ENCODE measurements at places on chromosomes 7 and 10.

DNA sequence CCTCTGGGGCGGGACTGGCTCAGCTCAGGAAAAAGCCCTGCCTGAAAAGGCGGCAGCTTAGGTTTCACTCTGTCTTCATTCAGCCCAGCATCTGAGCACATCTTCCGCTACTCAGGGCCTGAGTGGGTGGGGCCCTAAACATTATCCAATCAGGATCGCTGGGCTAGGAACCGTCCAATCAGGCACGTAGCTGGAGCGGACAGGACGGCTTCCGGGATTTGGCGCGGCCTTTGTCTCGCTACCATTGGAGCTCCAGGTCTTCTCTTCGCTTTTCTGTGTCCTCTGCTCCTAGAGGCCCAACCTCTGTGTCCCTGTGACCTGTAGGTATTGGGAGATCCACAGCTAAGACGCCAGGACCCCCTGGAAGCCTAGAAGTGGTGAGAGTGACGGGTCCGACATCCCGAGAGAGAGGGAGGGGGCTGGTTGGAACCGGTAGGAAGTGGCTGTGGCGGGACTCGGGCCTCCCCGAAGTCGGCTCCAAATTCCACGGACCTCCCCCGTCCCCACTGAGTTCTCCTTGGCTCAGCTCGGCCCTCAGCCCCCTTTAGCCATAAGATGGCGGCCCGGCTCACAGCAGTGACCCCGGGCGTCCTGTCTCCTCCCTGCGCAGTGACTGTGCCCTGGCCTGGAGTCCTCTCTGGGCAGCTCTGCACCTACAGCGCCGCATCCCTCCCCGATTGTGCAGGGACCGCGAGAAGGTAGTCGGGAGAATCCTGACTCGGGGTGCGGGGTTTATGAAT is 99.1 kb downstream of the ZNF680 start:
- no peak for DNase-seq

DNA sequence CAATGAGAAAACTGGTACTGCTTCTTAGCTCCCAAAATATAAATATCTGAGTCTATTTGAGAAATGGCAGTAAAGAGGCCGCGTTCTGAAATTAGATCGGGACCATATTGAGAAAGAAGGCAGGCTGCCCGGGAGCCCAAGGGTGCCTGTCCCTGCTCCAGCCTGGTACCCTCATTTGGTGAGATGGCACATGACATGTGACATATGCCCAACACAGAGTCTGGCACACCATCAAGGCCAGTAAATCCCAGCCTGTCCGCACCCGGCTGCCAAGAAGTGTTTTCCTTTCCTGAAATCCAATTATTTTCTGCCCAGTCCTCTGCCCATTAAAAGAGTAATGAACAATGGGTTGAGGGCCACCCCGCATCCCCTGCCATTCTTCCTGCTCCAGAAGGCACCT is 66.4 kb downstream of the CDH23 start:
- no peak for DNase-seq

DNA sequence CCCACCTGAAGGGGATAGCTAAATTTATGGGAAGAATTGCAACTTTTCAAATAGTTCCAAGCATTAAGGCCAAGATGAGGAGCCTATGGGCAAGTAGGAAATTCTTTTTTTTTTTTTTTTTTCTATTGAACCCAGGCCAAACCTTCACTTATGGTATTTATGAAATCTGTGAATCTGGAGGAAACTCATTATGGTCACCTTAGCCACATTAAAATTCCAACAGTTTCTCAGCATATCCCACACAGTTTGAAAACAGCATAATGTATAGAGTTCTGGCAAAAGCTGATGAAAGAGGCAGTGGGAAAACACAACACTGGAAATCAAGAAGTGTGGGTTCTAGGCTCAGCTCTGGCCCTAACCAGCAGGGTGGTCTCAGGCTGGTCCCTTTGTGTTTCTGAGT is 236.9 kb downstream of the PTEN start:
- DNase-seq, result no peak

- DNase-seq, result no peak
These were observed 58.4 kb downstream of the TACR2 start for GRCh38 chr10:69358148-69358795.

GRCh38 chr7:151673216-151673615 is 153.5 kb upstream of the RHEB start:
- no peak for DNase-seq

- no peak for DNase-seq
These were observed 183.4 kb downstream of the MACC1 start for GRCh38 chr7:20033621-20034400.

- DNase-seq, result no peak
These were observed 17.4 kb downstream of the TRIM8 start for GRCh38 chr10:102661658-102662028.

- DNase-seq, result no peak
These were observed 13.4 kb downstream of the HNRNPF start for GRCh38 chr10:43395571-43396060.

GRCh38 chr10:27713941-27714340 is 31.7 kb downstream of the MKX start:
- DNase-seq, result no peak

- DNase-seq, result no peak
These were observed 56.7 kb downstream of the NPY start for GRCh38 chr7:24340727-24341126.

GRCh38 chr7:15280078-15280733 is 281.6 kb downstream of the AGMO start:
- DNase-seq, result no peak

- DNase-seq, result no peak
These were observed 2.9 kb downstream of the RBP4 start for GRCh38 chr10:93598157-93598556.

- no peak for DNase-seq
These were observed 45.1 kb upstream of the MET start for GRCh38 chr7:116626886-116627285.

GRCh38 chr7:159033473-159033825 is 111.2 kb downstream of the VIPR2 start:
- DNase-seq, result no peak

DNA sequence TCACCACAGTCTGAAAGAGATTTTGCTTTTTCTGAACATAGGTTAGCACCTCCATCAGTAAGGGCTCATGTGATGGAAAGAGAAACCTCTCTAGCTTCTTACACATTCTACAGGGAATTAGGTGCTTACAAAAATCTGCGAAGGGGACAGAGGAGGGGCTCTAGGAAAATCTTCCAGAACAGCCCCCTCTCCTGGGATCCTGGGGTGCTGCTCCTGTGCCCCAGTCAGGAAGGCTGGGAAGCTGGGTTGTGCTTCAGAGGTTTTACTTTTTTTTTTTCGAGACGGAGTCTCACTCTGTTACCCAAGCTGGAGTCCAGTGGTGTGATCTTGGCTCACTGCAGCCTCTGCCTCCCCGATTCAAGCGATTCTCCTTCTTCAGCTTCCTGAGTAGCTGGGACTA is 7.5 kb upstream of the FAM171A1 start:
- DNase-seq, result no peak

GRCh38 chr10:13792006-13792405 is 205.2 kb downstream of the PRPF18 start:
- no peak for DNase-seq

GRCh38 chr7:116229366-116229765 is 19.0 kb downstream of the TES start:
- DNase-seq, result no peak

DNA sequence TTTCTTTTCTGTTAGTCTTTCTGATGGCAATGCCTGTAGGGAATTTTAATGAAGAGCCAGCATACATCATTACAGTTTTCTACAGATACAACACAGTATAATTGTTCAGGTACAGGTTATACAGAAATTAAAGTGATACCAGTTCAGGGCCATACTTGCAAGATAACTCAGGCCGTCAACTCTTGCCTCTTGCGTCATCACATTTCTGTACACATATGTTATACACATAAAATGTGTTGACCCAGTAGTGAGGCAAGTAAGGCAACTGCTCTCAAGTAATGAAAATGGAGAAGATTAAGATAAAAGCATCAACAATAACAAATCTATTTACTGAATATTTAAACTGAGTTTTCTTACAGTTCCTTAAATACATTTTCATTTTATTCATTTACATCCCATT is 317.8 kb downstream of the HPSE2 start:
- DNase-seq, result no peak

GRCh38 chr10:14456218-14456869 is 125.6 kb upstream of the FRMD4A start:
- no peak for DNase-seq

GRCh38 chr10:89303161-89303560 is 1.3 kb downstream of the IFIT2 start:
- DNase-seq, result no peak

All from stimulated activated CD8-positive, alpha-beta memory T cell treated with anti-CD3 and anti-CD28 coated beads, Interleukin-7, amount 100 ng/mL, for 1 hour (primary cell).